ENCODE measurements at places on chromosomes 3 and 15.

DNA sequence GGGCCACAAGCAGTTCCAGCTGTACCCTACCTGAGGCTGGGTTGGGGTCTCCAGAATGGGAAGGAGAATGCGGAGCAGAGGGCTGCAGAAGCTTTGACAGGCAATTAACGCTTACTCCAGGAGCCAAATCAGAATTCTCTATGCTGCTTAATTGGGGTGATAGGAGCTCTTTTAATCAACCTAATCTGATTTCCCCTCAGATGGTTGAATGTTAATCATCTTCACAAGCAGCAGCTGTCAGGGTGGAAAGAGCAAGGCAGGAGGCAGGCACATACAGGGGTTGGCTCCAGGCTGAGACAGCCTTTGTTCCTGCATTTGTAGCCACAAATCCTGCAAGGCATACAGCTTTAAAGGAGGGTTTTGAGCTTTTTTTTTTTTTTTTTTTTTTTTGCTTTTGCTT lies 2.6 kb downstream of the CILP start:
- DNase-seq, result peak; percentile 55

GRCh38 chr3:42081838-42082473 lies 9.2 kb upstream of the TRAK1 start:
- no peak for DNase-seq

DNA sequence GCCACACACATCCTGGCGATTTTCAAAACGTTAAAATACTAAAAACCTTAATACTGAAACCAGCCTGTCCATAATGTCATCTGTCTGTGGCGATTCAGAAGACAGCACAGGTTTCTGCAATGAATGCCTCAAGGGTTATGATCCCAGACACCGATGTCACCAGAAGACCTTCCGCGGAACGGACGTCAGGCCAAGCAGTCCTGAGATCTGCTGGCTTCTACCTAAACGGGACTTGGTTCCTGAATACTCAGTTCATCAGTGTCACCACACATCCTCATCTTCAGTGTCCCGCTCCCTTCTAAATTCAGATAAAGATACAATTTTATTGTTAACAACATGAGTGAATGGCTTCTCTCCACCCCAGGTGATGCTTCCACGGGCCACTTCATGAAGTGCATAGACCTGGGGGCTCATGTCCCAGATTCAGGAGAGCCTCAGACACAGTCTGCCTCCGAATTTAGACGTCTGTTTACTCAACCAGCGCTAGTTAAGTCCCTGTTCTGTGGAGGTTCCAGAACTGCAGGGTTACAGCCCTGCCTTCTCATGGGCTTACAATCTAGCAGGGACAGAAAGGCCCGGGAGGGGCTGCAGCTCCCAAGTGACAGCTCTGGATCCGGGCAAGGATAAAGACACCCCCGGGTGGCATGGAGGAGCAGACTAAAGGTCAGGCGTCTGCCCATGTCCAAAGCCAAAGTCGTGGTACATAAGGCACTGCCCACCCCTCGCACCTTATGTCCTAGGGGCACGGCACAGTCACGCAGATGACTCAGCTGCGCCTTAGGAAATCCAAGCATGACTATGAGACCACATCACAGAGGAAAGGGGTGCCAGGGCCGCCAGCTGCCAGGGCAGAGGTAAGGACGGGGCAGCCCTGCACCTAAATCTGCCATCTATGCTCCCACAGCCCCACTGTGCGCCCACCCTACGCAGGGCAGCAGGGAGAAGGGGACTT lies 75.9 kb downstream of the VGLL4 start:
- no peak for DNase-seq

GRCh38 chr3:29972320-29972993 lies 633.9 kb upstream of the TGFBR2 start:
- no peak for DNase-seq

DNA sequence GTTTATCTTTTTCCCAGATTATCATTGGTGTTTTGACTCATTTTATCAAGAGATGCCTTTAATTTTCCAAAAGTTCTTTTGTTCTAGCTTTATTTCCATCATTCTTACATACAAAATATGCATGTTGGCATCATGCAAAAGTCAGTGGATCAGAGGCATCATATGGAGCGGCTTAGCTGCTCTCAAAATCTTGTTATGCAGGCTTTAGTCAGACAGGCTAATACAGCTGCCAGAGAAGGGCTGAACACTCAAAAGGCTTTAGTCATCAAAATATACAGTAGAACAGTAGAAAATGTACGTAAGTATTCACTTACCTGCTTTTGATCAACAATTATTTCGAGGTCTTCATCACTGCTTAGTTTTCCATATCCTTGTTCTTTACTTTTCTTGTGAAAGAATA lies 65.5 kb downstream of the PEX5L start:
- peak; percentile 52 for DNase-seq

GRCh38 chr3:39347586-39347876 lies 18.0 kb downstream of the CCR8 start:
- no peak for DNase-seq

DNA sequence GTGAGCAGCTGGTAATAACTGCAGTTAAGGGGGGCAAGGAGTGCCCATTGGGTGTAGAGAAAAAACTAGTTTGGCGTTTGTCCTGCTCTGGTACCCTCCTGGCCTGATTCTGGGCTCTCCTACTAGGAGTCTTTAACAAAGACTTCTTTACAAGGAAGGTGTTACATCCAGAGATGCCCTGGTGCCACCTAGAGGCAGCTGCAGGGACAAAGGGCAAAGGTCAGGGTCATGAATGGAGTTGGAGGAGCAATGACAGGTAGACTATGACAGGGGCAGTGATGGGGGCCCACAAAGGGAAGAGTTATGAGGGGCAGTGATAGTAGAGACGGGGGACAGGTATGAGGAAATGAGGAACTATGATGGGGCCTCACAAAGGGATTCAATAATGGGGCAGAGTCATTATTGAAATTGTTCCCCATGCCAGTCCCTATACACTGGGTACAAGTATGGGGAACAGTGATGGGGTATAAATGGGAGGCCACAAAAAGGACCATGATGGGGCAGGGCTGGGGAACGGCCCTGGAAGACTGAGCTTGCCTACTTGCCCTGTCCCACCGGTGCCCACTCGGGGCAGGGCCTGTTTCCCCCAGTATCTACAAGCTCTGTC lies 7.9 kb downstream of the CCDC71 start:
- peak; percentile 70 for DNase-seq

DNA sequence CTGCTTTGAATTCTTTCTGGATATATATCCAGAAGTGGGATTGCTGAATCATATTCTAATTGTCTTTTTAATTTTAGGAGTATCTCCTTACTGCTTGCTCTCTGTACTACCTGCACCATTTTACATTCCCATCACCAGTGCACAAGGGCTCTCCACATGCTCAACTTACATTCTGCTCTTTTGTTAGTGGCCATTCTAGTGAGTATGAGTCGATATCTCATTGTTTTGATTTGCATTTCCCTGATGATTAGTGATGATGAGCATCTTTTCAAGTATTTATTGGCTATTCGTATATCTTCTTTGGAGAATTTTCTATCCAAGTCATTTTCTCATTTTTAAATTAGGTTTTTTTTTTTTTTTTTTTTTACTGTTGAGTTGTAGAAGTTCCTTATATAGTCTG lies 29.5 kb downstream of the PFN2 start:
- no peak for DNase-seq

GRCh38 chr15:37375519-37375918 lies 275.2 kb upstream of the MEIS2 start:
- no peak for DNase-seq

- DNase-seq, result no peak
Observed at GRCh38 chr3:33428734-33429133, 11.5 kb downstream of the UBP1 start.

DNA sequence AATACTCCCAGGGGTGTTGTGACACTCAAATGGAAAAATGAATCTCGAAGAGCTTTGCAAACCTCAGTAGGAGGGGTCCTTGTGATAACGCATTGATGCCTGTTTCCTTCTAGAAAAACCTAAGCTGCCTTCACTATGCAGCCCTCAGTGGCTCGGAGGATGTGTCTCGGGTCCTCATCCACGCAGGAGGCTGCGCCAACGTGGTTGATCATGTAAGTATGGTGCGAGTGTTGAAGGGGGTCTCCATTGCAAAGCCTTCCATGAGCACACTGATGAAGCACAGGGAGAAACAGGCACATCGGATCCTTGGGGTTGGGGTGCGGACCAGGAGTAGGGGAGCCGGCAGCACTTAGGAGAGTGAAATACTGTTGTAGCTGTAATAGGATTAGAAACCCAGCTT lies 22.3 kb downstream of the ANKDD1A start:
- DNase-seq, result no peak

GRCh38 chr3:194197396-194197960 lies 61.5 kb downstream of the HES1 start:
- DNase-seq, result no peak

- DNase-seq, result no peak
Observed at GRCh38 chr3:161263057-161263456, 41.9 kb downstream of the NMD3 start.

- DNase-seq, result no peak
Observed at GRCh38 chr3:112569265-112569664, 7.4 kb downstream of the SLC35A5 start.

- no peak for DNase-seq
Observed at GRCh38 chr3:112685956-112686799, 45.2 kb upstream of the CCDC80 start.

GRCh38 chr3:105813710-105814109 lies 55.1 kb downstream of the CBLB start:
- no peak for DNase-seq

- no peak for DNase-seq
Observed at GRCh38 chr3:136396916-136397315, 146.8 kb downstream of the PCCB start.

DNA sequence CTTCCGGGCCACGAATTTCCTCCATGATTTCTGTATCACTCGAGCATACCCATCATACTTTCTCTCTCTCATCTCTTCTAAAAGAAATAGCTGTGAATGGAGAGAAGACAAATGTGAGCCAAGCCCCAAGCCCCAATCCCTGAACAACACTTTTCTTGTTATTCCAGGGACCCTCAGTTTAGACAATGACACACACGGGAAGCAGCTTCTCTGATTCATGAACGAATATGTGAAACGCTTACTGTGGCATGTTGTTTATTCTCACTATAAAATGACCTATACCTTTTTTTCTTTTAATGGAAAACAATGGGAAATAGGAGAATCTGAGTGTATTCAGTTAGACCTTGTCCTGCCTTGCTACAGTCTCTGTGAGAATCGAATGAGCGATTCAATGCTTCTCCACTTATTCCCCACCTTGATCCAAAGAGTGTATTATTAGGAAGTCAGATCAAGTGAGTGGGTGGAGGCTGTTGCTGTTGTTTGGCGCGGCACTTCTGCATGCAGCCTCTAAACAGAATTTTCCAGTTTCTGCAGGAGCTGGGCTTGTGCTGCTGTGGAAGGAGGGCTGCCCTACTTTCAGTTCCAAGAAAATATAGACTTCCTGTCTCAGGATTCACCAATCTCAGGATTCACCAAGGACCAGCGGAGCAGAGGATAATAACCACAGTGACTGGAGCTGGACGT lies 32.4 kb upstream of the LDHAL6B start:
- DNase-seq, result no peak

DNA sequence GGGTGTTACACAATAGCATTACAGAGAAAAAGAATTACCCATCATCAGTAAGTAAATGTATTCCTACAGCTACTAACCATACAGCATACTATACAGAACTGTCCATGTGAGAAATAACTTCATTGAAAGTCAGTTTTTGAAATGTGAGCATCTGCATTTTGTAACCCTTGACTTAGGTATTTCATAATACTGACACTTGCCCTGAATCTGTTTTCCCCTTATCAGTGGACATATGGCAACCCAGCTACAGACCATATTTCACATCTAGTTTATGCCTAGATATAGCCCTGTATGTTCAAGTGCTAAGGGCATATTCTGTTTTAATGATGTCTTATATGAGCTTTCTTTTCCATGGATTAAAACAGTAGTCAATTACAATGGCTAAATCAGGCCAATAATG lies 297.6 kb downstream of the TBC1D5 start:
- DNase-seq, result no peak

- DNase-seq, result no peak
Observed at GRCh38 chr3:64222501-64223111, 2.7 kb downstream of the PRICKLE2 start.

DNA sequence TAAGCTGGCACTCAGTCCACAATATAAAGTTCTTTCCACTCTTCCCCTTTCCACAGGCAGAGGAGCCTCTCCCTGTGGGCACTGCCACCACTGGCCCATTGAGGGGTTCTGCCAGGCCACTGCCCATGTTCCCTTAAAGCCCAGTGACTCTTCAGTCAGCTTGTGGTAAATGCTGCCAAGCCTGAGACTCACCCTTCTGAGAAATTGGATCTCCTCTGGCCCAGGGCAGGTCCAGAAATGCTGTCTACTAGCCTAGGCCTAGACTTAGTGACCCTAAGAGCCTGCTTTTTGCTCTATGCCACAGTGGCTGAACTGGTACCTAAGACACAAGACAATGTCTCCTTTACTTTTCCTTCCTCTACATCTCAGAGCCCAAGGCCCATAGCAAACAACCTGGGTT lies 295.8 kb downstream of the RBMS3 start:
- no peak for DNase-seq

- no peak for DNase-seq
Observed at GRCh38 chr3:114336857-114337256, 43.0 kb downstream of the TIGIT start.

DNA sequence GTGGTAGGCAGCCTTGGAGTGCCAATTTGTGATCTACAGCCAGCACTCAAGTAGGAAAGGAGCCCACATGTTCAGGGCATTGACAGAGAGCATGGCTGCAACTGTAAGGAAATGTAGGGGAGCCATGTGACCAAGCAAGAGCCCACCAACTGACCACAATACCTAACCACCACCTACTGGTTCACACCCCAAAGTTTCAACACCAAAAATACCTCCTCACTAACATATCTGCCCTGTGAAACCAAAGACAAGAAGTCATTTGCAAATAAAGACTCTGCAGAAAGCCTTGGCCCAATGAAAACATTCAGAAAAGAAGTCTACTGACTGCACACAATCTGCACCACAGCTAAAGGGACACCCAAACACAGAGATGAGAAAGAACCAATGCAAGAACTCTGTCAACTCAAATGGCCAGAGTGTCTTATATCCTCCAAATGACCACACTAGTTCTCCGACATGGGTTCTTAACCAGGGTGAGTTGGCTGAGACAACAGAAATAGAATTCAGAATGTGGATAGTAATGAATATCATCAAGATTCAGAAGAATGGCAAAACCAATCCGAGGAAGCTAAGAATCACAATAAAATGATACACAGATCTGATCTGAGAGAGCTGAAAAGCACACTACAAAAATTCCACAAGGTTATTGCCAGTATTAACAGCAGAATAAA lies 40.6 kb downstream of the SLC9C1 start:
- no peak for DNase-seq

GRCh38 chr3:102089904-102090720 lies 240.8 kb downstream of the NFKBIZ start:
- no peak for DNase-seq

Data from WERI-Rb-1 (cell line).